ENCODE measurements at places on chromosomes 7 and 10.

- DNase-seq = no peak
Observed at GRCh38 chr7:104196161-104196560, 11.7 kb downstream of the ORC5 start.

- DNase-seq = peak; percentile 11
Observed at GRCh38 chr10:103542764-103543616, 49.5 kb downstream of the NEURL1 start.

GRCh38 chr10:71797533-71798307 lies 24.4 kb upstream of the VSIR start:
- DNase-seq = no peak

- no peak for DNase-seq
Observed at GRCh38 chr7:130925136-130925794, 191.3 kb upstream of the KLF14 start.

DNA sequence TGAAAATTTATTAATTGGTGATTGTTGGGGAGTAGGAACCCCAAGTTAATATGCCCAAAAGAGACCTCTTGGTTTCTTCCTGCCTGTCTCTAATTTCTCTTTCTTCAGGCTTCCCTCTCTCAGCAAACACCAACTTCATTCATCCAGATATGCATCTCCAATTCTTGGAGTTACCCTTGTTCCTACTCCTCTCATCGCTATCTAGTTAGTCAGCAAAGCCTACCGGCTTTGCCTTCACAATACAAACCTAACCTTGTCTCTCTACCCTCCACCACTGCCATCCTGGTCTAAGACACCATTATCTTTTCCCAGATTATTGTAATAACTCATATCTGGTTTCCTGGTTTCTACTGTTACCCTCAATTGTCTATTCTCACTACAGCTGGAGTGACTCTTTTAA lies 47.9 kb downstream of the MRPL32 start:
- DNase-seq = no peak

DNA sequence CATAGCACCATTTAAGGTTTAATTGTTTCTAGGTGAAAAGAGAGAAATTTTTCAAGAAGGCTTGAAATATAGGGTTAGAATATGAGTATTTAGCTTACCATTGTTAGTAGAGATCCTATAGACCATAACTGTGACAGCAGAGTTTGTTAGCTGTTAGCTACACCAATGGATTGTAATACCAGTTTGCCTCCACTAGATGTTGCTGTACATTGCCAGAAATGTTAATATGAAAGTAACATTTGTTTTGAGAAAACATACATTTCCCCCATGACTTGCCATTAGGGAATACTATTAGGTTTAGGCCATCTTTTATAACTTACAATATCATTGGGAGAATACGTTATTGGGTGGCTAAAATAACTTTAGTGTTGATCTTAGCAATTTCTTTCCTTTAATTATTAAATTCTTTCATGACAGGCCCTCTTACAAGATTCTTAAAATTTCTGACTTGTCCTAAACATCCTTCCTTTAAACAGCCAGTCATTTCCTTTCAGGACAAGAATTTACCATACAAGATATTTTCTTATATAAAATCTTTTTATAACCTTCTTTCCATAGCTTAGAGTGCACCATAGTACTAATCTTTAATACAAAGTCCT lies 39.5 kb downstream of the ZNF117 start:
- no peak for DNase-seq

GRCh38 chr7:33108554-33109004 lies 625 bp downstream of the RP9 start:
- DNase-seq = peak; percentile 14
